Upper lobe of left lung (tissue), 6 donors: ENCODE measurements at places on chromosomes 7 and 10. TPM values are rescaled to one million over a fixed set of nuclear protein-coding genes. Genes with fewer than 3 reads are reported as not detected.

DNA sequence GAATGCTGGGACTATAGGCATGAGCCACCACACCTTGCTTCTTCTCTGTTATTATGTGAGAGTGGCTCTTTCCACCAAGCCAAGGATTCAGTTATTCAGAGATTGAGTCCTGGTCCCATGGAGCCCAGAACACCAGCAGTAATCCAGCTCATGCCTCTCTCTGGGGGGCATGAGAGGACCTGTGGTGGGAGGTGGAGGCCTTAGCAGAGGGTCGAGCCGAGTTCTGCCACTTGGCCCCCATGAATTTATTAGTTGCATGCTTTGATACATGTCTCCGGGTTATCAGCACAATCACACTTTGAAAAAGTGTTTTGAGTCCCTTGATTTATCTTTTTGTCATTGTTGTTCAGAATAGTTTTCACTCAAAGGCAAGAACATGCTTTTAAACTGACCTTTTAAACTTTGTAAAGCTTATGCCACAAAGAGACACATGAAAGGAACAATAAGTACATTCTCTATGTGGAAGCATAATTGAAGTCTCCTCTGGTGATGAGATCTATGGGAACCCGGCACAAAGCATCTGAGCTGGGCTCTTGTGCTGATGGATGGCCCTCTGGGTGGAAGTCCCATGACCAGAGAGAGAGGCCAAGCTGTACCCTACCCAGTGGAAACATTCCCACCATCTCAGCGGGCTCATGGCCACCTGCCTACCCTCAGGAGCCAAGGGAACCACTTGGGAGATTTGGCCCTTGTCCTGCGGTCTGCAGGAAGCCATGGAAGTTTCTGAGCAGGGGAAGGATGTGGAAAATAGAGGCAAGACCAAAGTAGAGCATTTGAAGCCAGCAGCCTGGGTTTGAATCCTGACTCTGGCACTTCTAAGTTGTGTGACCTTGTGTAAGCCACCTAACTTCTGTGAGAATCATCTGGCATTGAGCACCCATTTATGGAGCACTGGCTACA is 53.9 kb downstream of the MINDY4 start:
- no peaks in the 10 kb centered on the region for H3K36me3 ChIP-seq
- no peak overlapping the region for H3K27ac ChIP-seq
- no peak for DNase-seq
- H3K27me3 ChIP-seq = no peaks in the 10 kb centered on the region

GRCh38 chr7:157498657-157499056 is 161.9 kb downstream of the DNAJB6 start:
- no peak for DNase-seq
- no peaks in the 10 kb centered on the region for H3K36me3 ChIP-seq
- no peak overlapping the region for H3K27ac ChIP-seq
- H3K4me1 ChIP-seq = peaks cover 9% of the 10 kb centered on the region
- no peaks in the 10 kb centered on the region for H3K27me3 ChIP-seq
- no peak overlapping the region for H3K4me3 ChIP-seq

Gene LDB3
- total RNA-seq = 0.67 TPM

Gene HMX2
- not detected for total RNA-seq

Gene AKR1D1
- total RNA-seq = not detected

DNA sequence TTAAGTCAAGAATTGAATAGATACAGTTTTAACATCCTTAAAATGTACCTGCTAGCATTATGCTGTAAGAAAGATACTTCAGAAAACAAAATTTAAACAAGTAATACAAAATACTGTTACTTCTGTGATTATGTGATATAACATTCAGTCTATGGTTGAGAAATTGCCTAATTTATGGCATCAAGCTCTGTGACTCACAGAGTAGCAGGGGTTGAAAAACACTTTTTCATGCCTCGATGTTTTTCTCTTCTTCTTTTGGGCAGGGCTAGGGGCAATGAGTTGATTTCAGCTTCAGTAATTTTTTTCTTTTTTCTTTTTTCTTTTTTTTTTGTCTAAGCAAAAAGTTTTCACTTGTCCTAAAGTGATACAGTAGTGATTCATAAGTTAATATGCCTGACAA is 209.2 kb downstream of the MBL2 start:
- no peak overlapping the region for H3K4me3 ChIP-seq
- no peaks in the 10 kb centered on the region for H3K27me3 ChIP-seq
- no peak for DNase-seq
- no peak overlapping the region for H3K27ac ChIP-seq
- H3K36me3 ChIP-seq = no peaks in the 10 kb centered on the region

DNA sequence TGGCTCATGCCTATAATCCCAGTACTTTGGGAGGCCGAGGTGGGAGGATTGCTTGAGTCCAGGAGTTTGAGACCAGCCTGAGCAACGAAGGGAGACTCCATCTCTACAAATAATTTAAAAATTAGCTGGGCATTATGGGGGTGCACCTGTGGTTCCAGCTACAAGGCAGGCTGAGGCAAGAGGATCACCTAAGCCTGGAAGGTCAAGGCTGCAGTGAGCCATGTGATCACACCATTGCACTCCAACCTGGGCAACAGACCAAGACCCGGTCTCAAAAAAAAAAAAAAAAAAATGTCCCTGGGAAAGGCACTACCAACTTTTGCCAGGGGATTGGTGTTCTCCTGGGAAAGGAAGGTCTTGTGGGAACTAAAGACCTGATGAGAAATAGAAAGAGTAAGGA is 134.2 kb upstream of the AUTS2 start:
- no peaks in the 10 kb centered on the region for H3K27me3 ChIP-seq
- H3K4me1 ChIP-seq = no peaks in the 10 kb centered on the region
- no peak overlapping the region for H3K27ac ChIP-seq
- no peaks in the 10 kb centered on the region for H3K36me3 ChIP-seq
- DNase-seq = no peak

DNA sequence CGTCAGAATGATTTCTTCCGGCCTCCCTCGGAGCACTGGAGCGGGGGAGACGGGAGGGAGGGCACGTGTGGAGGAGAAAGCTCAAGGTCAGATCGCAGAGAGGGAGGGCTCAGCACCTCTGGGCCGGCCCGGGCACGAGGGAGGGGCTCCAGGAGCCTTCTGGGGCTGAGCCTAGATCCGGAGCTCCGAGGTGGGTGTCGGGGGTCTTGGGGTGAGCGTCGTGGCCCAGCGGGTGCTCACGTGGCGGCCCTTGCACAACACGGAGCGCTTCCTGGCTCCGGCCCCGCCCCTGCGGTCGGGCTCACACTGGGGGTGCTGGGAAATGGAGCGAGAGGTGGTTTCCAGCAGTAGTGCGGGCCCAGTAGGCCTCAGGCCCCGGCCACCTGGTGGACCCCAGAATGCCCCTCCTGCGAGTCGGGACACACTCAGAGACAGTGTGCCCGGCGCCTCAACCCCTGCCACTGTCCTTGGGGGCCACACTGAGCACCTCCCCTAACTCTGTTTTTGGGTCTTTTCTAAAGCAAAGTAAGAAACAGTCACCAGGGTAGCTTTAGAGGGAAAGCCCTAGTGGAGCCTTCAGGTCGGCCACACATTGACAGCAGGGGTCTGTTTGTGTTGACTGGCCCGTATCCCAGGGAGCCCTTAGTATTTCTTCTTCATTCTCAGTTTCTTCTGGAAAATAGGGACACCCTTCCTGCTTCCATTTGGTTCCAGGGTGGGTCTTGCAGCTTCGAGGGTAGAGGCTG is 798 bp downstream of the PPIF start:
- DNase-seq = peak; percentile 94
- H3K36me3 ChIP-seq = peaks cover 30% of the 10 kb centered on the region
- H3K27me3 ChIP-seq = no peaks in the 10 kb centered on the region
- H3K4me1 ChIP-seq = peaks cover 35% of the 10 kb centered on the region
- H3K27ac ChIP-seq = peak overlapping the region; percentile 81
- peak overlapping the region; percentile 73 for H3K4me3 ChIP-seq

GRCh38 chr7:129055294-129055816 is 444 bp upstream of the TNPO3 start:
- H3K27me3 ChIP-seq = no peaks in the 10 kb centered on the region
- H3K27ac ChIP-seq = peak overlapping the region; percentile 93
- no peak for DNase-seq

Gene MRPS17
- total RNA-seq = 4.8 TPM

- peak within 1 kb of the TSS; percentile 93 for H3K27ac ChIP-seq
- DNase-seq = no peak
- H3K36me3 ChIP-seq = no peaks in the 10 kb centered on the region
- H3K4me1 ChIP-seq = peaks cover 41% of the 10 kb centered on the region
- peak within 1 kb of the TSS; percentile 48 for H3K4me3 ChIP-seq
Measured at GRCh38 chr7:135147899-135148721, at the start of gene TMEM140. Gene TMEM140 (plus strand): TSS chr7:135148072. CDS start chr7:135164442, 16,370 bp downstream.

- no peaks in the 10 kb centered on the region for H3K36me3 ChIP-seq
- no peak overlapping the region for H3K4me3 ChIP-seq
- no peak for DNase-seq
- no peaks in the 10 kb centered on the region for H3K27me3 ChIP-seq
- peaks cover 5% of the 10 kb centered on the region for H3K4me1 ChIP-seq
- H3K27ac ChIP-seq = no peak overlapping the region
Measured at GRCh38 chr7:2023877-2024566, 208.7 kb downstream of the MAD1L1 start.

Gene HOXA2
- not detected for total RNA-seq

DNA sequence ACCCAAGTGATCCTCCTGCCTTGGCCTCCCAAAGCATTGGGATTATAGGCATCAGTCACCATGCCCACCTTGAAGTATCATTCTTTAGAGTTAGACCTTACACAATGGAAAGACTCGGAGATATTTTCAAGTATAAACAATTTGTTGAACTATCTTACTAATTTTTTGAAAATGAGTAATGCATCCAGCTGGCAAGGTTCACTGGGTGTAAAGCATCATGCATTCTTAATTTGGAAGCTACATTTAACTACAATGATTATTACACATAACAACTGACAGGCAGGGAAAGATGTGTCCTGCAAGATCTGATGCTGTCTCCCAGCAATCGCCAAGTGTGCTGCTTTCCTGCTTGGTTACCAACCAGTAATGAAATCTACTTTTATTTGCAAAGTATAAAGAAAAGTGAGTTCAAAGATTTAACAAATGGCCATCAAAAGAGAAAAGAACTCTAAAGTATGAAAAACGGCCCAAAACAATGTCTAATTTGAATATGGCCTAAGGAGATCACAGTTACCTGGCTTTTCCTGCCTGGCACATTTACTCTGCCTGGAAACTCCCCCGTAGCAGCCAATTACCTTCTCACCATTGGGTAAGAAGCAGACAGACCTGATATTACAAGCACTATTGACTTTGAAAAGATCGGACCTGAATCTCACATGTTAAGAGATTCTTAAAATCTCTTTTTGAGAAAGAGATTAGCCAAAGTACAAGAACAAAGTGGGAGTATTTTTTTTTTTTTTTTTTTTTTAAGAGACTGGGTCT is 59.3 kb upstream of the NMT2 start:
- H3K27me3 ChIP-seq = no peaks in the 10 kb centered on the region
- no peaks in the 10 kb centered on the region for H3K4me1 ChIP-seq
- H3K27ac ChIP-seq = no peak overlapping the region
- DNase-seq = no peak
- no peak overlapping the region for H3K4me3 ChIP-seq
- no peaks in the 10 kb centered on the region for H3K36me3 ChIP-seq

- DNase-seq = peak; percentile 59
- H3K4me1 ChIP-seq = peaks cover 3% of the 10 kb centered on the region
- H3K4me3 ChIP-seq = no peak overlapping the region
- H3K27me3 ChIP-seq = no peaks in the 10 kb centered on the region
- peak overlapping the region; percentile 72 for H3K27ac ChIP-seq
Measured at GRCh38 chr10:80252296-80252887, 37.1 kb downstream of the MAT1A start.

Gene C10orf53
- not detected for total RNA-seq

GRCh38 chr10:47311193-47311931 is 10.9 kb upstream of the GDF2 start:
- H3K27ac ChIP-seq = no peak overlapping the region
- H3K36me3 ChIP-seq = no peaks in the 10 kb centered on the region
- H3K27me3 ChIP-seq = no peaks in the 10 kb centered on the region
- H3K4me1 ChIP-seq = no peaks in the 10 kb centered on the region

DNA sequence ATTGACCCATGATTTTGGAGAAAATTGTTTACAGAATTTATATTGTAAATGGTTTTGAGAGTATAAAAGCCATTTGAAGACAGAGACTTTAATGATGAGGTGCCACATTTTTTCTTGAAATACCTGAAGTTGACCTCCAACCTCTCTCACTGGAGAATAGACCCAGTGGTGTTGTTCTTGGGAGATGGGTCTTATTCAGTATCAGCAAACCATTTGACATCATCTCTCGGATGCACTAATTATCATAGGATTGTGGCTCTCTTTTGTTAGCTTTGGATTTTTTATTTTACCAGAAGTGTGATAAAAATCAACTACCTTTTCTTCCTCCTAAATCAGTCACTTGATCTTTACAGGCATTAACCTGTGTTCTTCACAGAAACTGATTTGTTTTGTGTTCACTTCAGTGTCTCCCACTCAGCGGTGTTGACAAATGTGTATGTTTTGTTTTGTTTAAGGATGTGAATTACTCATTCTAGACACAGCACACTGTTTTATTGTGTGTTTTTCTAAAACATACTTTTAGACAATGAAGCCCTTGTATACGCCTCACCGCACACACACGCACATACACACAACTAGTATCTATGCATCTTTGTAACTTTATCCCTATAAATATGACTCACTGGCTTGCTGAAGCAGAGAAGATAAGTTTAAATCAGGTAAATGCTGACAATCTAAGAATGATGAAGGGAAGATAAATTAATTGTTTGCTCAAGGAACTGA is 455.6 kb downstream of the INHBA start:
- no peaks in the 10 kb centered on the region for H3K4me1 ChIP-seq
- H3K36me3 ChIP-seq = no peaks in the 10 kb centered on the region
- H3K4me3 ChIP-seq = no peak overlapping the region
- H3K27me3 ChIP-seq = no peaks in the 10 kb centered on the region
- DNase-seq = no peak

DNA sequence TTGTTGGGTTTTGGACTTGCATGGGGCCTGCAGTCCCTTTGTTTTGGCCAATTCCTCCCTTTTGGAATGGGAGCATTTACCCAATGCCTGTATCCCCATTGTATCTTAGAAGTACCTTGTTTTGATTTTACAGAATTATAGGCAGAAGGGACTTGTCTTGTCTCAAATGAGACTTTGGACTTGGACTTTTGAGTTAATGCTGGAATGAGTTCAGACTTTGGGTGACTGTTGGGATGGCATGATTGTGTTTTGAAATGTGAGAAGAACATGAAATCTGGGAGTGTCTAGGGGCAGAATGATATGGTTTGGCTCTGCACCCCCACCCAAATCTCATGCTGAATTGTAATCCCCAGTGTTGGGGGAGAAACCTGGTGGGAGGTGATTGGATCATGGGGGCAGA is 76.8 kb upstream of the MKI67 start:
- H3K4me3 ChIP-seq = no peak overlapping the region
- H3K4me1 ChIP-seq = no peaks in the 10 kb centered on the region
- no peaks in the 10 kb centered on the region for H3K27me3 ChIP-seq
- no peaks in the 10 kb centered on the region for H3K36me3 ChIP-seq
- DNase-seq = no peak

DNA sequence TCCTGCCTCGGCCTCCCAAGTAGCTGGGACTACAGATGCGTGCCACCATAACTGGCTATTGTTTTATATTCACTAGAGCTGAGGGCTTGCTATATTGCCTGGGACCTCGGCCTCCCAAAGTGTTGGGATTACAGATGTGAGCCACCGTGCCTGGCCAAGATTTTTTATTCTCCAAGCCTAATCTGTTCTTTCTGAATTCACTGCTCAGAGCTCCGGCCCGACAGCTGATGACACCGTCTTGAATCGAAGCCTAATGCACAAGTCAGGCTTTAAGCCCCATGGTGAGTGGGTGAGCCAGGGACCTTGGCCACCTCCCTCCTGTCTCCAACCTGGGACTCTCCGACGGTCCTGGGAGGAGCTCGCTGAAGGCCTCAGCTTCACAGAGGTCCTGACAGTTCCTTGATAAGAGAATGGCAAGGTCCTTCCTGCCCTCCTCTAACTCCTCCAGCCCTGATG is 338.9 kb downstream of the WDR37 start:
- H3K27me3 ChIP-seq = no peaks in the 10 kb centered on the region
- no peaks in the 10 kb centered on the region for H3K36me3 ChIP-seq
- no peaks in the 10 kb centered on the region for H3K4me1 ChIP-seq
- H3K4me3 ChIP-seq = no peak overlapping the region
